ENCODE measurements at places on chromosomes 1 and 21. TPM values are rescaled to one million over a fixed set of nuclear protein-coding genes. Genes with fewer than 3 reads are reported as not detected.

Gene GJC2
- total RNA-seq = 9.7 TPM

Gene RASSF5
- total RNA-seq = 0.50 TPM

Gene TAS1R1
- total RNA-seq = not detected

Gene TDRD10
- total RNA-seq = not detected

Gene C4BPA
- total RNA-seq = not detected

Gene TRAF3IP3
- total RNA-seq = not detected

Gene CFHR1
- total RNA-seq = 0.25 TPM

Gene CHIA
- not detected for total RNA-seq

Gene MYOM3
- total RNA-seq = not detected

Gene DUSP23
- total RNA-seq = 15.2 TPM

Gene OR2M3
- not detected for total RNA-seq
